ENCODE measurements at places on chromosomes 12 and 14.

DNA sequence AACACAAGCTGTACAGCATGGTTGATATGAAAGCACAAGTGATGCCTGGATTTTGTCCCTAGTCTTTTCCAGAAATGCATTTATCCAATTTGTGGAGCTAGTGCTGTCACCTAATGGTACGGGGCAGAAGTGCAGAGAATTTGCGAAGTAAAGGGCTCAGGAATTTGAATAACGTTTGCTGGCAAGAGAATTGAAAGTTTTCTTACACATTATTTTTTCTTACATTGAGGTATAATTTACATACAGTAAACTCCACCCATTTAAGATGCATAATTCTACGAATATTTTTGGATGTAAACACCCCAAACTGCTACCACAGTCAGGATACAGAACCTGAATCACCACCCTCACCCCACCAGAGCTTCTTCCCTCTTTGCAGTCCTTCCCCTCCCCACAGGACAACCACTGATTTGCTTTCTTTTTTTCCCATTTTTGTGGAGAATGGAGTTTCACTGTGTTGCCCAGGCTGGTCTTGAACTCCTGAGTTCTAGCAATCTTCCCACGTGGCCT, 3.5 kb downstream of the AICDA start:
- no peak for DNase-seq

DNA sequence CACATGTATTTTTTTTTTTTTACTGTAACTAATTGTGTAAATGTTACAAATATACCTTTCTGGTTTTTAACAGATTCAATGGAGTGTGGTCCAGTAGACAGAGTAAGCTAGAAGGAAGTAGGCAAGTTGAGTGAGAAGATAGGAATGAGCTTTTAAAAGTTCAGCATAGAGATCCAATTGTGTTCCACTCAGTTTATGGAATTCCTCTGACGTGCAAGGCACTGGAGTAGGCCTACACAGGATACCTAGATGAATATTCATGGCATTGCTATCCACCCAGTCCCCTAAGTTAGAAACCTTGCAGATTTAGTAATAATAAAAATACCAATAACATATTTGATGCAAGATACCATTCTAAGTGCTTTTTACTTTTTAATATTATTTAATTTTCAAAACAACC, 225.6 kb upstream of the ARID2 start:
- no peak for DNase-seq

DNA sequence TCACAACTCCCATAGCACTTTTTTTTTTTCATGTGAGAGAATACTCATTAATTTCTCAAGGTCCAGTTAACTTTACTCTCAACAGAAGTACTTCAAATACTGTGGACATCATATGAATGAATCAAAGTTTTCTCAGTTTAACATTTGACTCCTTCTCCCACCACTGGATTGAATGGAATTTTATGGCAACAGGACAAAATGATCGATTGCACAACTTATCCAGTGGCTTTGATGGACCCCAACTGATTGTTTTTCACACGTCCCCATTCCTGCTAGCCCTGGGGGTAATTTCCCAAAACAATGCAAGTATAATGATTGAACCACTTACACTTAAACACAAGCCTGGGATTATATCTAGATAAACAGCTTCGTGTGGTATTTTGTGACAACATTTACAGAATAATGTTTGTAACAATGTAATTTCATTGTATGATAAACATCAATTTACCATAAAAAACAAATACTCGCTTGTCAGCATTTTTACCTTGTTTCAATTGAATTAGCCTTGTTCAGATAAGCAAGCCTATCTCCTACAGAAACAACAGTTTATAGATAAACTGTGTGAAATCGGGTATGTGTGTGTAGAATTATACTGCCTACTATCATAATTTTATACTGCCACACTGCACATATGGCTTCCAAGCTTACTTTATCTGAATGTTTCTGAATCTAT, 60.9 kb downstream of the SOX5 start:
- DNase-seq: no peak

DNA sequence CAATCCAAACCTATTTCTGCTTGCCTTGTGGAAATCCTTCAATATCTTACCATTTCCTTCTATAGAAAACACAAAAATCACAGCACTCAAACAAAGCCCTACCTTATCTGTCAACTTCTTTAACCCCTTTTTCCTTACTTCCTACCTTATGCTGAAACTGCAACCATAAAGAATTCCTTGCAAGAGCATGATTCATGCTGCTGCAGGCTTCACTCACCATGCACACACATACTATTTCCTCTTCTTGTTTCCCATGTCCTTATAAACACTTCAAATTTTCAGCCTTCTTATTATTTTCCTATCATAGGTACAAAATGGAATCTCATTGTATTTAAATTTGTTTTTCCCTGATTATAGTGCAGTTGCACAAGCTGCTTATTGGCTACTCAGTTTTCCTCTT, 23.3 kb downstream of the LMNTD1 start:
- DNase-seq: no peak

DNA sequence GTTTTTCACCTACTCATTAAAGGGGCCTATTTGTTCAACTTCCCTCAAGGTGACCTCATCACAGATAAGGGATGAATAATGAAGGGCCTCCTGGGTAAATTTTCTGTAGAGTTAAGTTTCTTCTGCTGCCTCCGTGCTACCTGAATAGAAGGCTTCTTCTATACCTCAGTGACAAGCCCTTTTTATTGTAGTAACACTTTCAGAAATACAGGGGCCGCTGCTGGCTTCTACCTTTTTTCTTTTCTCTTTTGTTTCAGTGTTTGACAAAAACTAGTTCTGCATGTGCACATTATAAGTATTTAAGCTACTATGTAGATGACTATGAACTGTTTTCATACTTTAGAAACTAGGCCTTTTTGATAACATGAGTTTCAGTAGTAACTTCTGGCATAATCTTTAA, 207.0 kb downstream of the NAV3 start:
- DNase-seq: no peak

DNA sequence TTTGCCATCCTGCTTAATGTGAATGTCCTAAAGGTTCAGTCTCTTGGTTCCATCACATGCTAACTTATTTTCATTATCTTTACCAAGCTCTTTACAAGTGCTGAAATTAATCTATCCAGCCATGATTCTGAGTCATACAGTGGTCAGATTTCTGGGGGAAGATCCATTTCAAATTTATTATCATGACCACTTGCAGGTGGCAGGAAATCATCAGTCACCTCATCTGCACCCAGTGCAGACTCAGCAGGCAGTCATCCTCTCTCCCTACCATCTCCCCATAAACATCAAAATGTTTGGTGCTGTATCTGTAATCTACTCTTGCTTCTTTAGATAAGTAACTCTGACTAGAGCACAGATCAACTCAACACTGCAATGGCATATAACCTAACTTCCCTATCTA, 23.5 kb downstream of the ATG14 start:
- DNase-seq: no peak

DNA sequence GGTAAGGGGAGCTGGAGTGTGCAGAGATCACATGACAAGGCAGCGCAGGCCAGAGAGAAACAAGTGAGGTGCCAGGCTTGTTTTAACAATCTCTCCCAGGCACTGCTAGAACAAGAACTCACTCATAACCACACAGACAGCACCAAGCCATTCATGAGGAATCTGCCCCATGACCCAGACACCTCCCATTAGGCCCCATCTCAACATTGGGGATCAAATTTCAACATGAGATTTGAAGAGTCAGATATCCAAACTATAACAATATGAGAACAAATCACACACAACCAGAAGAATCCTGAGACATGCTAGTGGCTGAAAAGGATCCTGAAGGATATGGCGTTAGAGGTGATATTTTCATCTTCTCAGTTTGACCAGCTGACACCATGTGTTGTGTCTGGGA, 21.9 kb downstream of the OR6J1 start:
- no peak for DNase-seq

- no peak for DNase-seq
Observed at GRCh38 chr14:93803408-93804318, 15.4 kb upstream of the PRIMA1 start.

DNA sequence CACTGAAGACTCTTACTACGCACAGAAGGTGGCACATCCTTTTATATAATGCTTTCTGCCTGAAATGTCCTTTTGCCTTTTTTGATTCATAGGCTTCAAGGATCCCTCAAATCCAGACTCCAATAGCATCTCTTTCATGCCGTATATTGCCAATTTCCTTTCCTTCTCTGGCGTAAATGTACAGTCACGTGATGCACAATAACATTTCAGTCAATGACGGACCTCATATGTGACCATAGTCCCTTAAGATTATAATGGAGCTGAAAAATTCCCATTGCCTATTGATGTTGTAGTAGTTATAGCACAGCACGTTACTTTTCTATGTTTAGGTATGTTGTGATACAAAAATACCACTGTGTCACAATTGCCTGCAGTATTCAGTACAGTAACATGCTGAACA, 196.3 kb downstream of the MSRB3 start:
- no peak for DNase-seq

DNA sequence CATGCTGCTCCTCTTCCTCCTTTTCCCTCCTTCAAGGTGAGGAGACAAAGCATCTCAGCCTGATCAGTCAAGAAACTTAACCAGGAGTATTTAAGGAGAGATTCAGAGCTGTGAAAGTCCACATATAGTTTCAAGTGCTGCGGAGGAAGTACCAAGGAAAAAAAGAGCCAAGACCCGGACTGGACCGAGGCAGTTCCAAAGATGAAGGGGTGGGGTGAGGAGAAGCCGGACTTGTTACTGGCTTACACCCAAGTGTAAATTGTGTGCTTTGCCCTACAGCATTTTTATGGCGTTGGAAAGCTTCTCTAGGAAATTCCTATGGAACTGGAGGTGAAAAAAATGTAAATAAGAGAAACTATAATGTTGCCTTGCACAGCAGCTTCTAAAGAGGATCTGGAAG, 263.1 kb downstream of the GRIN2B start:
- no peak for DNase-seq

- DNase-seq: no peak
Observed at GRCh38 chr14:23445773-23446172, 10.3 kb upstream of the MYH7 start.

- no peak for DNase-seq
Observed at GRCh38 chr12:19810213-19810612, 370.9 kb downstream of the AEBP2 start.

DNA sequence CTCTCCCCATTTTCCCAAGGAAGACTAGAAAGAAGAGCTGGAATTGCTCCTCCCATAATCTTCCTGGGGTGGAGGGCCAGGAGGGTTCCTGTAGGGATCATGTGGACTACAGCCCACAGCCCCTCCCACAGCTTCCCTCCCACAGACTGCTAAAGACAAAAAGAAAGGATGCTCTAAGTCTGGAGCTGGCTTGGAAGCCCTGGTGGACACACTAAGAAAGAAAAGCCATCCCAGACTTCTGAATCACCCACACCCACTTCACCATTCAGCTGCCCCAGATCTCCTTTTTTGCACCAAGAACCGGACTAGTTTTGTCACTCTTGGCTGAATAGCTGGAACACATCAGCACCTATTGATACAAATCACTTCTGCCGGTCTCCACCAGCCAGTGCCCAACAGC, 56.8 kb upstream of the PLXNC1 start:
- no peak for DNase-seq

DNA sequence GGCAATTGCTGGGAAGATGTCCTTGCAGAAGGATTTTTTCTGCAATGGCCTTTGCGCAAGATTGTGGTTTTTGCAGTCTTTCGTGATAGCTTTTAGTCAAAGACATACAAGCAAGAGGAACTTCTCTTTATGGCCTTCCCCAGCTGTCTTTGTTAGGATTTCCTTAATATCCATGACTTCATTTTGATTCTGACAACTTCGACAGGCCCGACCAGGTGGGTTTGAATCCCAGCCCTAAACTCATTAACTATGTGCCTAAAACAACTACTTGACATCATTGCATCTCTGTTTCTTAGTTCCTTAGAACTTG, 13.3 kb upstream of the VRK1 start:
- no peak for DNase-seq

DNA sequence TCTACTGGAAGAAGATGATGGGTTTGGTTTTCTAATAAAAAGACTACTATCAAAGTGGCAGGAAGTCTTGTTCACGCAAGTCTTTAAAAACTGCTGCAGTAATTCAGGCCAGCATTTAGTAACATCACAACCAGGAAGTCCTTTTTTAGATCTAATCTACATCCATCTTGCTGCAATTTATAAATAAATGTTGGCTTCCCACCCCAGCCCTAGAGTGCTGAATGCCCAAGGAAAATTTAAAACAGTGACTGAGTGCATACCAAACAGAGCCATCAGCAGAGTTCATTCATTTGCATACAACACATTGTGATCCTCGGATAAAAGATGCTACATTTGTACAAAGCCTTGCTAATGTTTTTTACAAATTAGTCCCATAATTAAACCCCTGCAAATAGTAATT, 72.1 kb downstream of the PHLDA1 start:
- no peak for DNase-seq

DNA sequence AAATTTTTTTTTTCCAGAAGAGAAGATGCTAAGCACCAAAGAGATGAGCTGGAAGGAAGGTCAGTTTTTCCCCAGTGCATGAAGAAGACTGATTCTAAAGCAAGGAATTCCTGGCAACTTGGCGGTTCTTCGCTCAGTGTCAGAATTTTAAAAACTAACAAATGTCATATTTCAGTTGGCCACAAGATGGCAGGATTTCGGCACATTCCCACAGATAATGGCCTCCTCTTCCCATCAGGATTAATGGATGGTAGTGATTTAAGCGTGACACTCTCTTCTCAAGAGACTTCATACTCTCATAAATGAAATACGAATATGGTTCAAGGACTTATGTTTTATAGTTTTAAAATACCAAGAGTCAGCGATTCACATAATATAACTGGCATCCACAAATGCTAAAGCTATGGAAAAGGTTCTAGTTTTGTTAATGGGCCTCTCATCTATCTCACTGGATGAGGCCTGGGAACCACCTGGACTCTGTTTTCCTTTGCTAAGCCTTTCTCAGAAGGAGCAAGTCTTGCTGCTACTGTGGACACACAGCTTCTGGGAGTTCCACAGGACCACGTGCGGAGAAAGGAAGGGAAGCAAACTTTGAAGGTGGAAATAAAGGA, 46.1 kb upstream of the PTPRO start:
- DNase-seq: peak; percentile 13

GRCh38 chr14:38887696-38888095, 215.3 kb downstream of the SEC23A start:
- no peak for DNase-seq
